ENCODE measurements at places on chromosomes 6 and 20.

GRCh38 chr6:12245763-12246718 is 44.1 kb upstream of the EDN1 start:
- no peak for DNase-seq

DNA sequence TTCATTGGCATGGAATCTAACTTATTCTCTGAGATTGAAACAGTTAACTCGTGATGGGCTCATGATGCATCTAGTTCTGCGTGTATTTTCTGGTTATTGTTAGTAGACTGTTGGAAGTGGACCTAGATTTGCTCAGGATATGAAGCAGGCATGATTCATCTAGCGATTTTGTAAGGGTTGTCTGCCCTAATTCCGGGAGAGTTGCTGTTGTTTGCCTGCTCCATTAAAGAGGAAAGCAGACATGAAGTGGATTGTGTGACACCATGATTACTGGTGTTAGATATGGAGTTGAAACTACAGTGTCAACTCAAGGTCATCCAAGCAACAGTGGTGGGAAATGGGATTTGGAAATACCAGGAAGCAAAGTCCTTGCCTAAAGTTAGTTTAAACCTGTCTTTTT is 41.0 kb downstream of the SOX4 start:
- DNase-seq, result no peak

- DNase-seq, result no peak
Observed at GRCh38 chr6:62528894-62529526, 243.0 kb upstream of the KHDRBS2 start.

- no peak for DNase-seq
Observed at GRCh38 chr20:8457978-8458377, 325.9 kb downstream of the PLCB1 start.

GRCh38 chr6:160363016-160363996 is 15.1 kb downstream of the SLC22A3 start:
- no peak for DNase-seq

GRCh38 chr6:147023148-147023547 is 181.1 kb upstream of the STXBP5 start:
- no peak for DNase-seq

- peak; percentile 6 for DNase-seq
Observed at GRCh38 chr6:11460001-11460668, 77.4 kb upstream of the TMEM170B start.

DNA sequence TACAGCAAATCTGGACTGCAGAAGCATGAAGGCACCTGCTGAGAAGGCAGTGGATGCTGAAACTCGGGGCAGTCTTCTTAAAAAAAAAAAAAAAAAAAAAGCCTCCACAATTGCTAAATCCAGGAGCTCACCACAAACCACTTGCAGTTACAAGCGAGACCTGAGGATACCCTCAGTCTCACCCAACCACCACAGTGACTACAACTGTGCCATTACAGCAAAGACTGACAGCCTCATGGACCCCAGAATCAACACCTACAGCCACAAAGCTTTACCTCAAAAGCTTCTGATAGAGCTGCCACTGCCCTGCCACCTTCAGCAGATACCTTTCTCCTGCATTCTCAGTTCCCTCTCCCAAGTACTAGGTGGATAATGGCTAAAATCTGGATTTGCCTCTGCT is 9.0 kb downstream of the COL21A1 start:
- DNase-seq, result no peak

GRCh38 chr6:148313488-148313887 is 29.1 kb upstream of the SASH1 start:
- DNase-seq, result no peak

GRCh38 chr20:13995086-13995665 is at the start of gene MACROD2:
MACROD2 (plus strand) TSS chr20:13995516.
- DNase-seq, result peak; percentile 8
